ENCODE measurements at places on chromosomes 6 and 20.

GRCh38 chr6:109801794-109802193, 110.7 kb downstream of the FIG4 start:
- DNase-seq = no peak

GRCh38 chr20:10180651-10181235, 37.9 kb upstream of the SNAP25 start:
- no peak for DNase-seq

DNA sequence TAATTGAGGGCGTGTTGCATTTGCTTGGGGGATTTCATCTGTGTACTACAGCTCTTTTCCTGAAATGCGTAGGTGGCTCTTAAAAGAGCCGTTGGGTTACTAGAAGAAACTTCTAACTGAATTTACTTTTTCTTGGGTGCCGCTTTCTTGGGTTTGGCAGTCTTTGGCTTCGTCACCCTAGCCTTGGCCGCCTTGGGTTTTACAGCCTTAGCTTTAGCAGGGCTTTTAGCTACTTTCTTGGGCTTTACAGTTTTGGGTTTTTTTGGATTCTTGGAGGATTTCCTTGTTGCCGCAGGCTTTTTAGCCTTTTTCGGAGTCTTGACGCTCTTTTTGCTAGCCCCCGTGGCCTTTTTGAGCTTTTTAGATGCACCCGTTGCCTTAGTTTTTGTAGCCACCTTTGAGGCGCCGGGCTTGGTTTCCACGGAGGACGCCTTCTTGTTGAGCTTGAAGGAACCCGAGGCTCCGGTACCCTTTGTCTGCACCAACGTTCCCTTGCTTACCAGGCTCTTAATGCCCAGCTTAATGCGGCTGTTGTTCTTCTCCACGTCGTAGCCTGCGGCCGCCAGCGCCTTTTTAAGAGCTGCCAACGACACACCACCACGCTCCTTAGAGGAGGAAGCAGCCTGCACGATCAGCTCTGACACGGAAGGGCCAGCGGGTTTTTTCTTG, 54.5 kb downstream of the TRIM38 start:
- no peak for DNase-seq

DNA sequence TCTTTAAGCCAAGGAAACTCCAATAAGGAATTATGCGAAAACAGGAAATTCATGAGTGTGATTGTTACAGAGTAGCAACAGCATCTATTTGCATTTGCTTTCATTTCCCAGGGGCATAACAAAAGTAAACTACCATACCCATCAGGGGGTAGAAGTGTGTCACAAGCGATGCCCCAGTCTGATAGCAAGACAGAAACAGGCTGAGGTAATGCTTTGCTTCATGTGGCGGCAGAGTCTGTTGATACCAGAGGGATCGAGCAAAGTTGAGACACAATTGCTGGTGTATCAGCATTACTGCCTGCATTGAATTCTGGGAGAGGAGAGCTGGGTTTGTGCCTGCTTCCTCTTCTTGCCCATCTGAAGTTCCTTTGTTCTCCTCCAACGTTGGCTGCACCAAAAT, 51.2 kb upstream of the LYRM2 start:
- DNase-seq = no peak

- no peak for DNase-seq
Measured at GRCh38 chr20:58008413-58008812, 220.0 kb downstream of the ANKRD60 start.

GRCh38 chr20:19981031-19981451, 36.1 kb upstream of the NAA20 start:
- no peak for DNase-seq

DNA sequence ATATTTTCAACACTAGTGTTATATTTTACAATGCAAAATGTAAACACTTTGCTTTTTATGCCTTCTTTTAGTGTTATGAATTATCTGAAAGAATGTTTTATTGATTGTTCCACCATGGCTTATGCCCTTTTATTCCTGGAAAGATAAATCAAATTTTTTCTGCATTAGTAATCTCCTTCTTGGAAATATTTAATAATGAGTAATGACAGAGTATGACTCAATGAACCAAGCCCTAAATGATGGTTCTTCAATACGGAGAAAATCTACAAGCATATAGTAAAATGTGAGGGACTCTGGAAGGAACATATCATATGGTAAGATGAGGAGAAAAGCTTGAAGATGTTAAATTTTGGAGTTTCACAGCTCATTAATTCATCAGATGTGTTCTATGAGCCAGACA, 929.6 kb downstream of the C6orf118 start:
- no peak for DNase-seq

DNA sequence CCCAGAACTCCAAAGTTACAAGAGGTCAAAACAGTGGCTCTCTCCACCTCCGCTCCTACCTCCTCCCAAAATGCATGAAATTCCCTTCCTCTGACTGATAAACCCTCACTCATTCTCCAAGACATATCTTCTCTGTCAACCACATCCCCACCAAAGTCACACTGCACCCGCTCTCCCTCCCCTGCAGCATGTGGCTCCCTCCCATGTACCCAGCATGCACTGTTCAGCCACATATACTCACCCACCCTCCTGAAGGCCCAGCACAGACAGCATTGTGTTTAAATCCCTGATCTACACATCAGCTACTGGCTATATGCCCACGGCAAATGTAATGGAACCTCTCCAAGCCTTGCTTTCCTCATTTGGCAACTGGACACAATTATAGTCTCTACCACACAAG, 5.5 kb upstream of the POU5F1 start:
- DNase-seq = no peak

DNA sequence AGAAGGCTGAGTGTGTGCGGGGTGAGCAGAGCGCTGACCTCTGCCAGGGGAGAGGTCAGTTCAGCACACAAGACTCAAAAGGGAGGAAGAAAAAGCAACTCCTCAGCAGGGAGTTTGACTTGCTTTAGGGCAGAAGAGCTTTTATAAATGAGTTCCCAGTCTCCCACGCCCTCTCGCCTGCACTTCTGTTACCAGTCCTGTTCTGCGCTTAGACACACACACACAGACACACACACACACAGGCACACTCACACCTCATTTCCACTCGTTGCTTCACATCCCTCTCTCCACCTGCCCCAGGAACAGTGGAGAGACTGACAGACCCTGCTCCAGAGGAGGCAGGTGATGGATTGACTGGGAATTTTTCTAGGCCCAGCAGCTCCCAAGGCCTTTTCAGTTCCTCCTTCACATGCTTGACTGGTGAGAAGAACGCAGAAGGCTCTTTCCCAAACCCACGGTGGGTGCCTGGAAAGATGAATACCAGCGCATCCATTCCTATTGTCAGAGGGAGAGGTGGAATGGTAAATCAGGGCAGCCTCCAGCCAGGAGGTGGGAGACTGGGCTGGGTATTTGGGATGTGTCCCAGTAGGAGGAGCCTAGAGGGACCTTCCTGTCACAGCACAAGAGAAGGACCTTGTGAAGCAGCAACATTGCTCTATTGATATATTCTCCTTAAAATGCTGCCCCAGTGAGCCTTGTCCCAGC, 43.7 kb downstream of the JAG1 start:
- DNase-seq = no peak

DNA sequence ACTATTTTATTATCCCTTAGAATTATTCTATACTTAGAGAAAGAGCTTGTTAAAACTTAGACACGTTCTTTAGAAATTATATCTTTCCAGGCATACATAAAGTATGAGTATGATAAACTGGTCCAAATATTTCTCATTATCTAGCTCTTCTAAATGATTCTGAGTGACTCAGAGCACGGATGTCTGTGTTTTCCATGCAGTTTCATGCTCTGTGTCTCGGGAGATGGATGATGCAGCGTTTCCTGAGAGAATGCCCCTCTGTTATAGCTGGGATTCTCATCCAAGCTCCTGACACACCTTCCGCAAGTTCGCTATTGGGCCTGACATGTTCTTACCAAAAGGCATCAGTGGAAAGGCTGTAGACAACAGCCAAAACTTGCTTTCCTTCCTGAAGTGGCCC, 19.3 kb downstream of the SIRT5 start:
- DNase-seq = no peak
